ENCODE measurements at places on chromosomes 12 and 14.

GRCh38 chr12:47711448-47711847 lies 5.6 kb upstream of the RPAP3 start:
- DNase-seq: no peak

GRCh38 chr12:31226639-31227038 lies 99.3 kb downstream of the SINHCAF start:
- peak; percentile 56 for DNase-seq

DNA sequence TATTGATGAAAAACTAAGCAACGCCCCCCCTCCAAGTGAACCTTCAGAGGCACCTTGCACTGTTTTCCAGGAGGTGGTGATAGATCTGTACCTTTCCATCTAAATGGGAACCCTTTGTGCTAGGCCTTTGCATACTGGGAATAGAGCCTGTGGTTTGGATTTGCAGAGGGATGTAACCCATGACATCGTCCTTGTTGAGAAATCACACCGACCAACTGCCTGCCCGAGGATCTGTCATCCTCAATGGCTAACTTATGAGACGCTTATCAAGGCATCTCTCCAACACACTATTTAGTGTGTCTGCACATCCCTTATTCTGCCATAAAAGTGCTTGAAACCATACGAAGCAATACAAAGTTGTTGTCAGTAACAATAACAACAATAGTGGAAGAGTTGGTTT lies 22.9 kb downstream of the NTN4 start:
- DNase-seq: no peak

- no peak for DNase-seq
Observed at GRCh38 chr12:95240556-95240955, 22.9 kb downstream of the VEZT start.

GRCh38 chr14:22509036-22509709 lies 79.9 kb downstream of the DAD1 start:
- no peak for DNase-seq

- DNase-seq: no peak
Observed at GRCh38 chr12:1811281-1811947, 9.0 kb upstream of the LRTM2 start.

DNA sequence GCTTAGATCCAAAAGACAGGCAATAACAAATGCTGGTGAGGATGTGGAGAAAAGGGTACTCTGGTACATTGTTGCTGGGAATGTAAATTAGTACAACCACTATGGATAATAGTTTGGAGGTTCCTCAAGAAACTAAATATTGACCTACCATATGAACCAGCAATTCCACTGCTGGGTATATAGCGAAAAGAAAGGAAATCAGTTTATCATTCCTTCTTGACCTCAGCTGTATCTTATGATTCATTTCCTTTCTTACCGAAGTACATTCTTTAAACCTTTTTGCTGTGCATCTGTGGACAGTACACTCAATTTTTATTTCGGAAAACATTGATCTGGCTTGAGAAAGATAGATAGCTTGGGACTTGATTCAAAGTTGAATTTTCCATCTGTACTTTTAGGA lies 183.2 kb upstream of the LRFN5 start:
- no peak for DNase-seq

GRCh38 chr14:72528059-72528862 lies 365.6 kb downstream of the DPF3 start:
- DNase-seq: no peak

GRCh38 chr12:130625201-130625600 lies 90.9 kb downstream of the RIMBP2 start:
- DNase-seq: no peak

DNA sequence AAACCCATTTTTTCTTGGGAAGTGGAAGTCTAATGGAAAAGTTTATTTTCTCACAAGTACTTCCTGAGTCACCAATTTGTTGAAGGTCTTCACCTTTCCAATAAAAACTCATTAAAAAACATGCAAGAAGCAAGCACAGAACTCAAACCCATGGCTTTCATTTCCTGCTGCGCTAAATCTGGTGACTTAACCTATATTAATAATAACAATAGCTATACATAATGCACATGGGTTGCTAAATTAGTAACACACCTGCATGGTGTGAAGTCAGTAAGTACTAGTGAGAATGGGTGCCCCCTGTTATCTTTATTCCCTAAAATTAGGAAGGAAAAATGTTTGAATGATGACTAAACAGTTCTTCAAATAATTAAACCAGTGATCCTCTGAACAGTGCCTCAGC lies 52.3 kb downstream of the PPP2R5C start:
- no peak for DNase-seq

GRCh38 chr12:124796303-124796960 lies 67.2 kb downstream of the SCARB1 start:
- DNase-seq: no peak

DNA sequence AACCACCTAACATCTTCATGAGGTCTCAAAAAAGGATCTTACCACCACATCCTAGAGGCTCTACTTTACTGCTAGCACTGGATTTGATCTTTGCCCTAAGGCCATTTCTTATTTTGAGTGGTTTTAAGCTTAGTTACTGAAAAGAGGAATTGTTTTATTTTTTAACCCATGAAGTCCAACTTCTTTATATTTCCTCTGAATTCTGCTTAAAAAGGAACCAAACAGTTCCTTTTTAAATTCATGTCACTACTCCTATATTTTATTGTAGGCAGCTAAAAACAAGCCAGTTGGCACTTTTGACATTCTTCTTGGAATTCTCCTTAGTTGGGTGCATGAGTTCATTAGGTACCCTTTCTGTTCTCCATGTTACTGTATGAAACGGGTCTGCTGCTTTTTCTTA lies 76.4 kb downstream of the FGD4 start:
- no peak for DNase-seq

DNA sequence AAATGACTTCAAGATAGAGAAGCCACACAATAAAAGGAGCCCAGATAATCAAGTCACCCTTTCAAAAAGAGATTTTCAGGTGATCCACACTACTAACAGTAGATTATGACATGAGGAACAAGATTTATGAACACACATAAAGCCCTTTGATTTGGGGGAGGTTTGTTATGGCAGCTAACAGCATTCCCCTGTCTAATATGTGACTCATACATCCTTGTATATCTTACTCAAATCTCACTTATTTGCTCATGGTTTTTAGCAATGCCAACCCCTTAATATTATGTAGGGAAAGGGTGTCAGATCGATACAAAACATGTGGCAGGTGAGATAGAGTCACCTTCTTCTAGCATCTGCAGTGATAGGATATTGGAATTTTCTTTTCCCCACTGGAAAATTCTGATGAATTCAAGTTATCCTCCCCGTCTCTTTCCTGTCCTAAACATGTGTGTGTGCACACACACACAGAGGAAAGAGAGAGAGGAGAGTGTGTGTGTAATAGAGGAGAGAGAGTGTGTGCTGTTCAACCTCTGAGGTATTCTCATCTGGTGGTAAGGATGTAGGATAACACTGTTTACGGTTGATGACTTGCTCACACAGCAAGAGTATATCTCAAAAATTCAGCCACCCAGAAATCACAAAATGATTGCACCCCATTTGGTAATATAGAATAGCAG lies 319.9 kb downstream of the KCNC2 start:
- no peak for DNase-seq

- DNase-seq: no peak
Observed at GRCh38 chr14:89391123-89391522, 25.9 kb downstream of the FOXN3 start.

DNA sequence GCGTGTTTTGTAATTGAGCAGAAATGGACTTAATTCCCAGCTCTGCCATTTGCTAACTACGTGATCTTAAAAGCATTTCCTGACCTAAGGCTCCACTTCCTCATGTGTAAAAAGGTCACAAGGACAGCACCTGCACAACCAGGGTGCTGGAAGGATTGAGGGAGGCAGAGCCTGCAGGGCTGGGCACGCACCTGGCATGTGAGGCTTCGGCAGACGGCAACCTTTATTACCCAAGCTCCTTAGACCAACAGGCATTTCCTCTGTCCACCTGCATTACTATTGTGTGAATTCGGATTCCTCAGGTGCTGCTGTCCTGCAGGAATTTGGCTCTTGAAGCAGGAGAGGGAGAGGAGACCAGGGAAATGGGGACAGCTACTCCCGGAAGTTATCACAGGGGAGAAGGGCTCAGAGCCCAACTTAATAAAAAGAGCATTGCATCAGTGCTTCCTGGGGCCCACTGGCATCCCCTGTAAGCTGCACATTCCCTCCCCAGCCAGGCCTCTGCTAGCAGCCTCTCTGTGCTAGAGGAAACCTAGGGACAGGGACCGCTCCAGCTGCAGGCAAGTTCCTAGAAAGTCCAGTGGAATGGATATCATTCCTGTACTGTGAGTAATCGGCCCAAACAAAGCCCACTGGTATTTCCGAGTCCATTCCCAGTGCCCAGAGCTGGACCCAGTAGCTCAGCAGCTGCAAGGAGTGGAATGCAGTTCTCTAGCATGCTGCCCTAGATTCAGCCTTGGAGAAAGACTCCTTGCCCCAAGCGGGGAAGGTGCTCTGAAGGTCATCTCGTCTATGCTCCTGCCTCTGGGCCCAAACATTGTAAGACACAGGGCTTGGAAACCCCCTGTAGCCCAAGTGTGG lies 157.1 kb upstream of the CCND2 start:
- DNase-seq: no peak

DNA sequence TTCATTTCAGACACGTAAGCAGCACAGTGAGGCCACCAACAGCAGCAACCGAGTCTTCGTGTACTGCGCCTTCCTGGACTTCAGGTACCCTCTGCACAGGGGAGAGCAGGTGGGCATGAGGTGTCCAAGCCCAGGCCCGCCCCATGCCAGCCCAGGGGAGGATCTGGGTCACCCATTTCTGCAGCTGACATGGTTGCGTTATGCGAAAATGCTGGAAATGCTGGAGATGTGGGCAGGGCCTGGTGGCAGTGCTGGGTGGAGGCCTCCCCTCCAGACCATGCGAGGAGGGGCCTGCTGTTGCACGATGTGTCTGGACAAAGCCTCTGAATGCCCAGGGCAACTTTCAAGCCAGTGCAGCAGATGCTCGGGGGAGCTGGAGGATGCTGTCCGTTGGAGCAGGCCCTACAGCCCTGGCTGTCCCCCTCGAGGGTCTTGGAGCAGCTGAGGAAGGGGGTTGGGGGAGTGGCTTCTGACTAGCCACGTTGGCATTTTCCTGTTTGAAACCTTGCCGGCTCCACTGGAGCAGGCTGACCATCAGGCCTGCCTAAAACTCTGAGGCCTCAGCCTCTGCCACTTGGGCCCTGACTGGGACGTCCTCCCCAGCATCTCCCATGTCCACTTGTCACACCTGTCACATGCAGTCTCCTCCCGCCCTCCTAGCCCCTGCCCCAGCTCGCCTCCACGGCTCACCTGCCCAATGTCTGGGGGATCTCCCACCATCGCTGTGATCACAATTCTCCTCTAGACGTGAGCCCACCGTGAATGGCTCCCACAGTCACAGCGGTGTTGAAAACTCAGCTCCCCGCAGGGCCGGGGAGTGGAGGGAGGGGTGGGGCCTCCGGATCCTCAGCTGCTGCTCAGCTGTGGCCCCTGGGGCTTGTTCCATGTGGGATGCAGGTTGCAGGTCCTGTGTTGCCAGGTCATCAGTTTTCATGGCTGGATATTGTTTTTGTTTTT lies 123.4 kb downstream of the ADGRD1 start:
- DNase-seq: no peak

DNA sequence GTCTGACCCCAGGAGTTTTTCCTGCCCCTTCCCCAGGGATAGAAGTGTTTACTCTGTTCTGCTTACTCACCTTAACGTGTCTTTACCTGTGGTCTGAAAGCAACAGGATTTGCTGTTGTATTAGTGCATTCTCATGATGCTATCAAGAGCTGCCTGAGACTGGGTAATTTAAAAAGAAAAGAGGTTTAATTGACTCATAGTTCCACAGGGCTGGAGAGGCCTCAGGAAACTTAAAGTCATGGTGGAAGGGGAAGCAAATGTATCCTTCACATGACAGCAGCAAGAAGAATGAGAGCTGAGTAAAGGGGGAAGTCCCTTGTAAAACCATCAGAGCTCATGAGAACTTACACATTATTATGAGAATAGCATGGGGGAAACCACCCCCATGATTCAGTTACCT lies 240.4 kb downstream of the SNAPC1 start:
- no peak for DNase-seq

DNA sequence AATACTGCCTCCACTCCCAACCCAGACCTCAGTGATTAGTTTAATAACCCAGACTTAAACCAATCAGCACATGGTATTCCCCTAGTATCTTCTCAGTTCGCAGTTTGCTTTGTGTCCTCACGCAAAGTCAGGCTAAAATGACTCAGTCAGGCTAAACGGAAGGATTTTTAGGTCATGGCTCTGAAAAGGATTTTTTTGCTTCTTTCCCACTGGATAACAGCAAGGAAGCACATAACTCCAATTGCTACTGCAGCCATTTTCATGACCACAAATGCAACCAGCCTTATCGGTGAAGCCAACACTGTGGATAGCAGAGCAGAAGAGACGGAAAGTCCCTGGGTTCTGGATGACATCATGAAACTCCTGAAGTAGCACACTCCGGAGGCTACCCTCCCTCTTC lies 67.7 kb downstream of the ZC3H14 start:
- DNase-seq: no peak

DNA sequence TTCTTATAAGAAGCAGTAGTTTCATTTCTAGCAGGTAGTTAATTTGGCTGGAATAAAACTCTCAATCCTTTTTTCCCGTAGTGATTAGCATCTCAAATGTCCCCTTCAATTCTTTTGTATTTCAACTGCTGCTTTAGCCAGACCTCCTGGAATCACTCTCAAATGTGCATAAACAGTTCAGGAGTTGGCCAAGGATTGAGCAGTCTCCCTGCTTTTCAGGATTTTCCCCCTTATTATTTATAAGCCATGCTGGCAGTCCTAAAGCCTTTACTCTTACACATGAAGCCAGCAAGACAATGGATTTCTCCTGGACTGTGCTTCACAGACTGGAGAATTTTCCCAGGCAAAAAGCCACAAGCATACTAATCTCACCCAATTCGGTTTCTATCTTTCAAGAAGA lies 950.1 kb downstream of the VRK1 start:
- DNase-seq: no peak

DNA sequence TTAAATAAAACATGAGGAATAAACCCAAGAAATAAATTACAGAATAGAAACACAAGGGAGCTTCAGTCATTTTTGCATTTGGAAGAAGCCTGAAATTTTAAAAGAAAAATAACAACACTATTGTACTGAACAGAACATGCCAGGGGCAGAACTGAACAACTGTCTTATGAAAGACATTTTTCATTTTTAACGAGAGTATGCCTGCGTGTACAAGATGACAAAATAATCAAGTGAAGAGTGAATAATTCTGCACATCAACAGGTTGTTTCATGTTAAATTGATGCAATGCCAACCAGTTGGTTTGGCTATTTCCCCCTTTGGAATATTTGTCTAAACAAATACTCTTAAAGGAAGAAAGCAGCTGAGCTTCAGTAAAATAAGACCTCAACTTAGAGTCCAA lies 103.3 kb upstream of the BTG1 start:
- DNase-seq: no peak

DNA sequence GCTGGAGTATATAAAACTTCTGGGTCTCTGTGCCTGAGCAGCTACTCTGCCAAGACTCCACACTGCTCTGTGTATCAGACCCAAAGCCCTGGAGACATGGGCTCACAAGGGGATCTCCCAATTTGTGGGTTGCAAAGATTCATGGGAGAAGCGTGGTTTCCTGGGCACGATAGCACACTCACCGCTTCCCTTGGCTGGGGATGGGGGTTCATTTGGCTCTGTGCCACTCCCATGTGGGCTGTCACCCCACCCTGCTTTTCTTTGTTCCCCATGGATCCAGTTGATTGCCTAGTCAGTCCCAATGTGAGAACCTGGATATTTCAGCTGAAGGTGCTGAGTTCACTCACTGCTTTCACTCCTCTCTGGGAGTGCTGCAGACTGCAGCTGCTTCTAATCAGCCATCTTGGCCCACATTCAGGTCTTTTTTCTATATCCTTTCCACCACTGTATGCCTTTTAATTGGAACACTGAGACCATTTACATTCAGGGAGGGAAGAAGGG lies 40.0 kb upstream of the PCNX4 start:
- no peak for DNase-seq
